ENCODE measurements at places on chromosomes 1 and 21.

DNA sequence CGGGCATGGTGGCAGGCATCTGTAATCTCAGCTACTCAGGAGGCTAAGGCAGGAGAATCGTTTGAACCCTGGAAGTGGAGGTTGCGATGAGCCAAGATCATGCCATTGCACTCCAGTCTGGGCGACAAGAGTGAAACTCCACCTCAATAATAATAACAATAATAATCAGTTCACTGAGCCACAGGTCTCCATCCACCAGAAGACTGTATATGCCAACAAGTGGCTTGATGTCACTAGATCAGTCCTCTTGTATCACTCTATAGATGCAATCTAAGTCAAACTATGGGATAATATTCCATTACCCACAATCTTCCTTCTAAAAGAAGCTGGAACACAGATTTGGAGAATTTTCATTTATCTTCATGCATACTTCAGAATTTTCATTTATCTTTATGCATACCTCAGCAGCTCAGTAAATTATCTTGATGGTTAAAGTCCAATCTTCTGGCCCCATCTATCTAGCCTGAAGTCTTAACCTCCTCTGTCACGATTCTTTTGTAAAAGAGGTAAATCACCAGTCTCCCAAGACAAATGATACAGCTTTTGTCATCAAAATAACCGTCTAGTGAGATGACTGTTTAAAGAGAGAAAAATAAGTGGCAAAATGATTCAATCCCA, 61.8 kb downstream of the PUM1 start:
- DNase-seq: no peak

GRCh38 chr1:154843636-154844296, 26.3 kb downstream of the KCNN3 start:
- DNase-seq: no peak

GRCh38 chr1:67686267-67687197, 1.5 kb downstream of the GADD45A start:
- DNase-seq: peak; percentile 71

DNA sequence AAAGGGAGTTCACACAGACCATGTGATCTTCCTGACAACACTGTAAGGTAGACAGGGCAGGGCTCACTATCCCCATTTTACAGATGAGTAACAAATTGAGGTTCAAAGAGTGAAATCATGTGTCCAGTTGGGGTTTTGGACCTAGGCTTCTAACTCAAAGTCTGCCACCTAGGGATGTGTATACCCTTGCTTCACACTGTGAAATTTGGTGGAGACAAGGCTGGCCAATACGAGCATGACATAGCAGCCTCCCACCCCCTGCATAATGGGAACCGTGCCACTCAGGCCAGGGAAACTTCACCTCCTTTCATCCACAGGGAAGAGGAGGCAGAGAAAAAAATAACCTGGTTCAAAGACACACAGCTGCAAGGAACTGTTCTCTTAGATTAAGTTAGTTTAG, 6.8 kb downstream of the IQGAP3 start:
- DNase-seq: no peak

- DNase-seq: no peak
These were observed 232.8 kb upstream of the PTBP2 start for GRCh38 chr1:96488777-96489176.

Measured in activated T-cell treated with anti-CD3 and anti-CD28 coated beads, Interleukin-2, amount 50 U/mL, for 72 hours (primary cell).